T follicular helper cell (primary cell): ENCODE measurements at places on chromosomes 7 and 10.

DNA sequence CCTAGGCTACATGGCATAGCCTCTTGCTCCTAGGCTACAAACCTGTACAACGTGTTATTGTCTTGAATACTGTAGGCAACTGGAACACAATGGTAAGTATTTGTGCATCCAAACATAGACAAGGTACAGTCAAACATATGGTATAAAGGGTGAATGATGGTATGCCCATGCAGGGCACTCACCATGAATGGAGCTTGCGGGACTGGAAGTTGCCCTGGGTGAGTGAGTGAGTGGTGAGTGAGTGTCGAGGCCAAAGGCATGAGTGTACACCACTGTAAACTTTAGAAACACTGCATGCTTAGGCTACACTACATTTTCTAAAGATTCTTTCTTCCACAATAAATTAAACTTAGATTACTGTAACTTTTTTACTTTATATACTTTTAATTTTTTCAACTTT is 165.7 kb downstream of the PARD3 start:
- DNase-seq = no peak

DNA sequence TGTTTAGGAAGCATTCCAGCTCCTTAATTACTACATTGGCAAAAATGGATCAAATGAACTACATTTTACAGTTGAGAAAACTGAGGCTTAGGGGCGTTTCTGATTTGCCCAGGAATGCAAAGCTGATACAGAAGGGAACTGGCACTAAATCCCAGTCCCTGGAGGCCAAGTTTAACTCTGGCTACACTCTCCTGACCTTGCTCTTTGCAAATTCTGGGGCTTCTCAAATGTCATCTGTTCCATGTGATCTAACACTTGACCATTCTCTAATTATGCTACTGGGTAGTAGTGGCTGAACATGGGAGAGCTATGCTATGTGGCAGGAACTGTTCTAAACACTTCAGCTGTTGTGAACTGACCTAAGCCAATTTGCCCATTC is 11.3 kb upstream of the HABP2 start:
- no peak for DNase-seq

DNA sequence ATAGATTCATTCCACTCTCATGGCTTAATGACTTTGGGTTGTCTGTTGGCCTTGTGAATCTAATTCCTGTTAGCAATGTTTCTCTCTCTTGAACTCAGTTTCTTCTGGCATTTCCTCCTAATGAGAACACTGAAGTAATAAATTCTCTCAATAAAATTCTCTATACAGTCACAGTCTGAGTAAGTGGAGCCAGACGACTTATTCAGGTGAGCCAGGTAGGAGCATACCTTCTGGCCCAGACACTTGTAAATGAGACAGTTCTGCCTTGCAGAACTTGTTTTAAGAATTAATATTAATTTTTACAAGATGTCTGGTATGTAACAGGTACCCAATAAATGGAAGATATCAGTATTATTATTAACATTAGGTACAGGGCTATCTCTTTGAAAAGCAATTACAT is 28.6 kb upstream of the AGR2 start:
- no peak for DNase-seq

DNA sequence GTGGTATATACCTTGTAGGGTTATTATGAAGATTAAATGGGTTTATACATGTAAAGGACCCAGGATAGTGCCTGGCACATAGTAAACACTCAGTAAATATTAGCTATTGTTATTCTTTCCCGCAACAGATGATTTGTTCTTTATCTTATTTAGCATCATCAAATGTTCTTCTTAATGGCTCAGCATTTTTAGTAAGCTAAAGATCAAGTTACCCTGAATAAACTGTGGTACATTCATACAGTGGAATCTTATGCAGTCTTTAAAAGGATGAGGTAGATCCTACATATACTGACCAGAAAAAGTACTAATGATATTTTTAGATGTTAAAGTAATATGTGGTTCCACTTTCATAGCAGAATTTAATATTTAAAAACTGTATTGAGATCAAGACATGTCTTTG is 65.4 kb downstream of the ST7 start:
- DNase-seq = no peak

- DNase-seq = no peak
These were observed 27.9 kb upstream of the NRCAM start for GRCh38 chr7:108484137-108484536.

DNA sequence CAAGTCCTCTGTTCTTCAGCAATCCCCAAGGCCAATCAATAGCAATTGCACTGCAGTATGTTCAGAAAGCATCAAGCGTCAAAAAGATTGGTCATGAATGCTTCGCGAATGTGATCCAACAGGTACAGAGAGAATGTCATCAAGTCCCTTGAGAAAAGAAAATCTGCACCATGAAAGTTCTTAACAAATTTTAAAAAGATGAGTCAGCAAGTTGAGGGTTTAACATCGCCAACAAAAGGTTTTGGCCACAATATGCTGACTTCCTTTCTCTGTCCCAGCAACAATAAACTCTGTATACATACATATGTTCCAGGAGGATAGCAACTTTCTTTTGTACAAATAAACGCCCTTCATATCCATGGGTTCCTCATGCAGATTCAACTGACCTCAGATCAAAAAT is 168.5 kb upstream of the C7orf33 start:
- DNase-seq = no peak

DNA sequence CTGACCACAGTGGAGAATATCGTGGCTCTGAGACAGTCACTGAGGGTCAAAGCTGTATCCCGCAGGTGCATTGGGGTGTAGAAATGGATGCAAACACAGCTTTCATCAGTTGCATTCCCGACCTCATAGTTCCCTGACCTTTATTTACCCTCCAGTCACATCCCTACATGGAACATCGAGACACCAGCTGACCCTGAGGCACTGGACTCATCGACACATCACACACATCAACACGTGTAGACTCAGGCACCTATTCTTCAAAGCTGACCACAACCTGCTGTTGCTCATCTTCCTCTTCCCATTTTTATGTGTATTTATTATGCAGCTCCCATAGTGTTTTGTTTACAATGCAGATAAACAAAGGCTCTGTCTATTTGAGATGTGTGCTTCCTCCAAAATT is 396.9 kb upstream of the NRP1 start:
- DNase-seq = no peak

DNA sequence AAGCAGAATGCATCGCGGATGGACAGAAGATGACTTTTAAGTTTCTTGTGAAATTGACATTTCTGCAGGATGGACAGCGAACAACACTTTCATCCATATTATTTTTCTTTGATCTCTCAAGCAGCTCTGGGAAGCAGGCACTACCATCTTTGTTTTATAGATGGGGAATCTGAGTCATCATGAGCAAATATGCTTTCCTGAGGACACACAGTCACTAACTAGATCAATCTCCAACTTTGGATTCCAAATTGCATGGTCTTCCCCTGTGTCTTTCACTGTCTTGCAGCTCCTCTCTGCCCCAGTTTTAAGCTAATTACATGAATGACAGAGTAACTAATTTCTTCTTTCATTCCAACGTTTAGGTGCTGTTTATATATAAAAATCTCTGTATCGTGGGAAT is 201.5 kb downstream of the ADAM12 start:
- DNase-seq = no peak

- no peak for DNase-seq
These were observed 42.8 kb downstream of the CDC123 start for GRCh38 chr10:12238821-12239220.

DNA sequence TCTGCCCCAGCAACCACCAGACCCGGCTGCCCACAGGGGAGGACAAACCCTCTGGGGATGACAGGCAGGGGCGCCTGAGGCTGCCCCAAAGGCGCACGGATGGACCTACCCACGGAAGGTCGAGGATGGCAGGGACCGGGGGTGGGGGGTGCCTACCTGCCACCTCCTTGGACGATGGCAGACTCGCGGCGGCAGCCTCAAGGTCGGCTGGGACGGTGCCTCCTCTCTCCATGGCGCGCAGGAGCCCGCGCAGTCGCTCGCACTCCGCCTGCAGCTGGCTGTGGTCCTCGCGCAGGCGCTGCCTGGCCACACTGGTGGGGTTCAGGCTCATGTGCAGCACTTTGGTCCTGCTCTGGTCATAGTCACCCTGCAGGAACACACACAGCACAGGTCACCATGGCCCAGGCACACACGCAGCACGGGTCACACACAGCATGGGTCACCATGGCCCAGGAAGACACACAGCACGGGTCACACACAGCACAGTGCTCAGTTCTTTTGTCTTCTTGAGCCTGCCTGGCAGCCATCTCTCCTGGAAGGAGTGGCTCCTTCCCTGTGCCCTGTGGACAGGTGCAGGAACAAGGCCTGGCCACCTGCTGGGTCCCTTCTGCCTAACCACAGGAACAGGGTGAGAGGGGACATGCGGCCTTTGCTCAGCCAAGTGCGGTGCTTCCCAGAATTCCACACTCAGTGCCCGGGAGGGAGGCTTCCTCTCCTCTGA is 266.6 kb downstream of the ELFN1 start:
- DNase-seq = no peak

DNA sequence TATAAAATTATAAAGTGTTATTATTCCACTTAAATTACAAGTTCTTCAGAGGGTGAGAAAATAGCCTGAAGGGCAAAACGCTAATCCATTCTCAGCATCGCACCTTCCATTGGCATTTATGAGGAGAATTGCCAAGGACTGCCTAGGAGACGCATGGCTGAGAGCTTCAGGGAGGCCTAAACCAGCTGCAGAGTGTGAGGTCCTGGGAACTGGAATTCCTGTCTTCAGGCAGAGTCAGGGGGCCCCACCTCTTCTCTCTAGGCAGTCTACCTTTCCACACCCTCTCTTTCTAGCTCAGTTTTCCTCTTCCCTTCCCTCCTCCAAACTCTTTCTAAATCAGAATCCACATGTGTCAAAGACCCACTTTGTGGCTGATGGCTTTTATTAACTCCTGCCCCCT is 35.3 kb downstream of the LRRC72 start:
- no peak for DNase-seq

DNA sequence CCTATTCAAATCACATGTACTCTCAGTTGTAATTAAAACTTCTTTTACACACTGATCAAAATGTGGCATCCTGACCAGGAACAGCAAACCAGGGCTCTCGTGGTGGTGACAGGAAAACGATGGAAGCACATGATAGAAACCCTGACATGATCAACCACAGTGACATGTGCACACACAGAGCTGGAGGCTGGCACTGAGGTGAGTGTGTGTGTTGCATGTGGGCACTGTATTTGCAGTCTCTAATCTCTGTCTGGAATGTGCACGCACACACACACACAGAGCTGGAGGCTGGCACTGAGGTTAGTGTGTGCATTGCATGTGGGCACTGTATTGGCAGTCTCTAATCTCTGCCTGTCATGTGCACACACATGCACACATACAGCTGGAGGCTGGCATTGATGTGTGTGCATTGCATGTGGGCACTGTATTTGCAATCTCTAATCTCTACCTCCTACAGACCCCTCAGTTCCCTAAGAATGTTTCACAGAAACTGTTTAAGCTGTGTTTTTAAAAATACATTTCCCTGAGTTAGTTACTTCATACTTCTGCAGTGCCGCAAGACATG is 406.9 kb downstream of the SFMBT2 start:
- DNase-seq = no peak

DNA sequence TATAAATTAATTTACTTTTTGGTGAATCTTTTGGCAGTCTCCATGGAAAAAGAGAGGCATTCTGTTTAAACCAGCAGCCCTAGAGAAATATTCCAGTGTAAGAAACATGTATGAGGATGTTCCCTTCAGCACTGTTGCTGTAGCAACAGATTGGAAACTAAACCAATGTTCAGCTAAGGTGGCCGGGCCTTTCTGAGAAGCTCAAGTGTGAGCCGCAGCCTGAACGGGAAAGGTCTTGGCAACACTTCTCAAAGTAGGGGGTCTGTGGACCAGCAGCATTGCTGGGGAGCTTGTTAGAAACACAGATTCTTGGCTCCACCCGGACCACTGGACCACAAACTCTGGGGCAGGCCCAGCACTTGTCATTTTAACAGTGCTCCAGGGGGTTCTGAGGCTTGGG is 36.2 kb downstream of the RAMP3 start:
- no peak for DNase-seq

GRCh38 chr7:38840736-38841460 is 68.1 kb downstream of the VPS41 start:
- DNase-seq = no peak

DNA sequence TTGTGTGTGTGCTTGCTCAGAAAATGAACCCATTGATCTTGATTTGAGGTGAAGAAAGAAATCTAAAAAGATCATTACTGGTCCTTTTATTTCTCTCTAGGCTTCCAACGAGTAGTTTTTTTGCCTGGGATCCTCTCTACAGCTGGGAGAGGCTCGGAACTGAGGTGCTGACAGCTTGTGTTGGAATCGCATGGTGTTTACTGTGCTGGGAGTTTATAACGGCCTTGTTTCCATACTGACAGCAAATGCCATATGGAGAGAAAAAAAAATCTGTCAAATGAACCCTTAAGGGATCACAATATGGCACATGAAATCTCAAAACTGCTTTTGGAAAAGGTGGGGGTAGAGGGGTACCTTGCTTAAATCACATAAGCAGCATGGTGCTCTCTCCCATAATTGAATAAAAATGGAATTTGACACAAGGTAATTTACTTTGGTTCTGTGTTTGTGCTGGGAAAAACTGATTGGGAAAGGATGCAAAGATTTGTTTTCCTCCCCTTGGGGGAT is 165.0 kb downstream of the RGS10 start:
- no peak for DNase-seq

- no peak for DNase-seq
These were observed 1.3 kb downstream of the TMEM60 start for GRCh38 chr7:77796960-77797359.

GRCh38 chr7:150371996-150372270 is 3.3 kb downstream of the REPIN1 start:
- no peak for DNase-seq

GRCh38 chr10:46541017-46541661 is 15.3 kb downstream of the GPRIN2 start:
- DNase-seq = no peak

DNA sequence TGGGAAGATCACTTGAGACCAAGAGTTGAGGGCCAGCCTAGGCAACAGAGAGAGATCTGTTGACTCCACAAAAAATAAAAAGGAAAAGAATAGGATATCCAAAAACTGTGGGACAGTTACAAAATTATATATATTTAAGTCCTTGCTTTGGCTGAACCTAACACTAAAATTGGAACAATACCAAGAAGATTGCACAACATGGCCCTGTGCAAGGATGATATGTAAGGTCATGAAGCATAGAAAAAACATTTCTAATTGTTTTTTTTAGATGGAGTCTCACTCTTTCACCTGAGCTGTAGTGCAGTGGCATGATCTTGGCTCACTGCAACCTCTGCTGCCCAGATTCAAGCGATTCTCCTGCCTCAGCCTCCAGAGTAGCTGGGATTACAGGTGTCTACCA is 139.0 kb downstream of the TPST1 start:
- DNase-seq = no peak

- DNase-seq = no peak
These were observed 45.3 kb downstream of the PRF1 start for GRCh38 chr10:70557086-70557845.

GRCh38 chr7:28565980-28566379 is 153.7 kb downstream of the CREB5 start:
- no peak for DNase-seq

GRCh38 chr7:27677912-27678612 is 15.4 kb upstream of the HIBADH start:
- DNase-seq = no peak

GRCh38 chr7:34759477-34760125 is 101.6 kb downstream of the NPSR1 start:
- no peak for DNase-seq

GRCh38 chr7:127150543-127150942 is 102.2 kb downstream of the GRM8 start:
- DNase-seq = no peak

GRCh38 chr7:31284106-31284505 is 56.4 kb downstream of the NEUROD6 start:
- DNase-seq = no peak
